Adrenal gland (tissue), 19 donors: ENCODE measurements at places on chromosomes 5 and 9. TPM values are rescaled to one million over a fixed set of nuclear protein-coding genes. Genes with fewer than 3 reads are reported as not detected.

Gene TIGD6
- 9.9 TPM for total RNA-seq

Gene CKMT2
- total RNA-seq, result 58.8 TPM

Gene ZNF483
- 22.4 TPM for total RNA-seq

Gene SH2D3C
- 10.9 TPM for total RNA-seq

GRCh38 chr9:107948086-107948485 is 458.5 kb upstream of the KLF4 start:
- H3K4me3 ChIP-seq, result no peak overlapping the region
- H3K4me1 ChIP-seq, result no peaks in the 10 kb centered on the region
- no peak overlapping the region for H3K27ac ChIP-seq
- no peaks in the 10 kb centered on the region for H3K36me3 ChIP-seq
- DNase-seq, result no peak

DNA sequence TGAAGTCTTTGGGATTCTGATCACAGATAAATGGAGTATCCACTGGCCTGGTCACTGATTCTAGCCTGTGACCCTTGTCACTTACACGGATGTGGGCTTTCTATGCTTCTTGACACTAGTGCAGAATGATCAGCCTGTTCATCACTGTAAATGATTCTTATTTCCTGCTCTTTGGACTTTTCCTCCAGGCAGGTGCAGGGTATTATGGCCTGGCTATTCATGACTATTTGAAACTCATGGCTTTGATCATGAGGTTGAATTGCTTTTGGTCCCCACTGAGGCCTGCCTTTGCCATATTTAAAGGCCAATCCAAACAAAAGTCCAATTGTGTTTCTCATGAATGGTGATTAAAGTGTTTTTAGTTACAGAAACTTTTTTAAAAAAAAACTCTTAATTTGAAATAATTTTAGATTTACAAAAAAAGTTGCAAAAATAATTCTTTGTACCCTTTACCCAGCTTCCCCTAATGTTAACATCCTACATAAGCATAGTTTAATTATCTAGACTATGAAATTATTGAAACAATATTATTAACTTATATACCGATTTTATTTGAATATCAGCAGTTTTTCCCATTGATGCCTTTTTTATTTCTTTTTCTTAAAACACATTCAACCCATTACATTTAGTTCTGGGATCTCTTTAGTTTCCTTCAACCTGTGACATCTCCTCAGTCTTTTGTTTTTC is 68.1 kb downstream of the GALNT10 start:
- no peaks in the 10 kb centered on the region for H3K4me1 ChIP-seq
- no peaks in the 10 kb centered on the region for H3K36me3 ChIP-seq
- H3K27me3 ChIP-seq, result no peaks in the 10 kb centered on the region
- no peak for DNase-seq
- no peak overlapping the region for H3K27ac ChIP-seq
